Daoy (cell line): ENCODE measurements at places on chromosomes 2 and 18.

- DNase-seq, result peak; percentile 7
These were observed 573.0 kb downstream of the GALR1 start for GRCh38 chr18:77822632-77823031.

DNA sequence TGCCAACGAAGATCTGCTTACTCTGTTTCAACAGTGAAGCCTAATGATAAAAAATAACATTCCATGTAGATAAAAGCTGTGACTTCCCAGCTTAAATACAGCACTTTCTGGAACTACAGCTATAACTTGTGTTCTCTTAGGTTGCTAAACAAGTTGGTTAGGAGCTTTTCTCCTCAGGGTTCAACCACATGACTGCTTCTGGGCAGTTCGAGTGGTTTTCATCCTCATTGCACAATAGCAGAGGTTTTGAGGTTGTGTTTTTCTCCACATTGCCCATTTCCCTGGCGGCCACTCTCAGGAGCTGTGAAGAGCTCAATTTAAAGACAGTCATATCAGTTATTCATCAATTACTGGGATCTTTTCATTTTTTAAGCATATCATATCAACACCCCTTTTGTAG lies 102.2 kb upstream of the CYP1B1 start:
- DNase-seq, result no peak

GRCh38 chr18:10588975-10589374 lies 63.1 kb downstream of the NAPG start:
- DNase-seq, result no peak

- no peak for DNase-seq
These were observed 4.5 kb downstream of the NR4A2 start for GRCh38 chr2:156327835-156328695.

DNA sequence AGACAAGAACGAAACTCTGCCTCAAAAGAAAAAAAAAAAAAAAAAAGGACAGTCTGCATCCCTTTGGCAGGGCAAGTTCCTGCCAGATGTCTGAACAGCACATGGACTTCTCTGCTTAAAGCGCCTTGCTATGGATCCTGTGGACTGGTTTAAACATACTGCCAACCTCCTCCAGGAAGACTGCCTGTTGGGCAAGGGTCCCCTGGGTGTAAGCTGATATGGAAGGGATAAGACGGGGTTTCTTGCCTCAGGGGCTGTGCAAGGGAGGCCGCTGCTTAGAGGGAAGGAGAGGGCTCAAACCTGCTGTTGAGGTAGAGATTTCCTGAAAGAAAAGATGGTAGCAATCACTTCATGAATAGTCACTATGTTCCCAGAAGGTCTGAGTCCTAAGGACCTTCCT lies 22.2 kb downstream of the SKA1 start:
- no peak for DNase-seq
